ENCODE measurements at places on chromosomes 2 and 18.

DNA sequence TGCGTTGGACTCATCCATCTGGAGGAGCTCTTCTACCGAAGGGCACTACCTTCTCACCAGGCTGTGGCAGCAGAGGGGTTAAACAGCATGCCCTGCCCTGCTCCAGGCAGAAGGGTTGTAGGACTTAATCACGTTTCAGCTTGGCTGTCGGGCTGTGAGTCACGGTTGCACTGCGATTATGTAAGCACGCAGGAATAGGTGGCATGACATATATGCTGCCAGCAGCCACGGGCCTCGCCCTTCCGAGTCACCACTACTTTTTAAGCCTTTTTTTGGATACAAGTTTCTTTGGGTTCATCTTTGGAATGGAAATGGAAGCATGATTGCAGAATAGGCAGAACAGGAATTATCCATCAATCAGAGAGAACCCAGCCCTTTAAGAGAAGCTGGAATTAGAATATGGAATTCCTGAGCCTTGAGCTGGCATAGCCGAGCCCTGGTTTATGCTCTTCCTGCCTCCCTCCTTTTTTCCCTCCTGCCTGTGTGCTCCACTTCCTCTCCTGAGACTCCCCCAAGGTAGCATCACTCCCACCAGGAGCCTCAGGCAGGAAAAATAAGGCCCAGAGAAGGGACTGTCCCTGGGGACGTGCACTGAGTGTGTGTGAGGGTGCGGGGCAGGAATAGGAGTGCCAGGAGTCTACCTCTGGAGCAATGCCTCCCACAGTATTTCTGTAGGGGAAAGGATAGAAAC lies 86.8 kb downstream of the SEMA4F start:
- no peak for DNase-seq

- no peak for DNase-seq
These were observed 31.4 kb downstream of the FAM228A start for GRCh38 chr2:24206242-24206641.

DNA sequence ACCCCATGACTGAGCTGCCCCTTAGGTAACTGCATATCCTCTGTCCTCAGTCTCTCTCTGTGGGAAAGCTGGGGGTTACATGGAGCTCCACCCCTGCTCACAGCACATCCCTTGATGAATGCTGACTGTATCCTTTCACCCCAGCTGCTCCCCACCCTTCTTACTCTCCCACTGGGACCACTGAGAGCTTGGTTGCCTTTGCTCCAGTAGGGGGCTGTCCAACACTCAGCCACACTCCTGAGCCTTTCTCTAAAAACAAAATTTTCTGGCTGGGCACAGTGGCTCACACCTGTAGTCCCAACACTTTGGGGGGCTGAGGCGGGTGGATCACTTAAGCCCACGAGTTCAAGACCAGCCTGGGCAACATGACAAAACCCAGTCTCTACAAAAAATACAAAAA lies 89.2 kb upstream of the MSH2 start:
- DNase-seq, result no peak

DNA sequence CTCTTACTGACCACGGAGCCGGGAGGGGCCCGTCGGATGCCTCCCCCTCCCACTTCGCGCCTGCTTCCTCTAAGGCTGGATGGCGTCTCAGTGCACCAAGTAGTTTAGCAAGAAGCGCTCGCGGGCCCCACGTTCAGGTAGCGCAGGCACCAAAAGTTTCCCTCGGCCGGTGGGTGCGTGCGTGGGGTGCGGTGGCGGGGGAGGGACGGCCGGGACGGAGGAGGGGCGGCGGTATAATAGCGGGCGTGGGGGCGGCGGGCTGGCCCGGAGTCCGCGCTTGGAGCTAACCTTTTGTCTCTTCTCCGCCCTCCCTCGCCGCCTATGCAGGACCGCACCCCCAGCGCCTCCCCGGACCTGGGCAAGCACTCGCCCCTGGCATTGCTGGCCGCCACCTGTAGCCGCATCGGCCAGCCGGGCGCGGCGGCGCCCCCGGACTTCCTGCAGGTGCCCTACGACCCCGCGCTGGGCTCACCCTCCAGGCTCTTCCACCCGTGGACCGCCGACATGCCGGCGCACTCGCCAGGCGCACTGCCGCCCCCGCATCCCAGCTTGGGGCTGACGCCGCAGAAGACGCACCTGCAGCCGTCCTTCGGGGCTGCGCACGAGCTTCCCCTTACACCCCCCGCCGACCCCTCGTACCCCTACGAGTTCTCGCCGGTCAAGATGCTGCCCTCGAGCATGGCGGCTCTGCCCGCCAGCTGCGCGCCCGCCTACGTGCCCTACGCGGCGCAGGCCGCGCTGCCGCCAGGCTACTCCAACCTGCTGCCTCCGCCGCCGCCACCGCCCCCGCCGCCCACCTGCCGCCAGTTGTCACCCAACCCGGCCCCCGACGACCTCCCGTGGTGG lies 1.0 kb downstream of the SP5 start:
- no peak for DNase-seq

Data from NCI-H1092 treated with DMSO at 0.1 percent for 48 hours (cell line).